ENCODE measurements at places on chromosomes 6 and 20.
A peak's percentile ranks its signal among the peaks of the same experiment; 100 is the strongest.

- DNase-seq: peak; percentile 99
Observed at GRCh38 chr20:10217721-10218410, 764 bp upstream of the SNAP25 start.

- no peak for DNase-seq
Observed at GRCh38 chr20:31577194-31577593, 27.9 kb upstream of the ID1 start.

GRCh38 chr6:18177286-18177965 is 22.2 kb downstream of the KDM1B start:
- no peak for DNase-seq

DNA sequence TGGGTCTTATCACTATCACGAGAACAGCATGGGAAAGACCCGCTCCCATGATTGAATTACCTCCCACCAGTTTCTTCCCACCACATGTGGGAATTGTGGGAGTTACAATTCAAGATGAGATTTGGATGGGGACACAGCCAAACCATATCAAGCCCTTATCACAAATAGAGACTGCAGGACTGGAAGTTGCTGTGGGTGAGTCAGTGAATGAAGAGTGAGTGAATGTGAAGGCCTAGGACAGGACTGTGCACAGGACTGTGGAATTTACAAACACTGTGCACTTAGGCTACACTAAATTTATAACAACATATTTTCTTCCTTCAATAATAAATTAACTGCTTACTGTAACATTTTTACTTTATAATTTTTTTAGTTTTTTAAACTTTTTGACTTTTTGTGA is 30.2 kb upstream of the BCAS1 start:
- DNase-seq: peak; percentile 27

- no peak for DNase-seq
Observed at GRCh38 chr6:54254886-54255285, 53.4 kb upstream of the TINAG start.

GRCh38 chr20:49043000-49043399 is 3.1 kb upstream of the CSE1L start:
- no peak for DNase-seq

DNA sequence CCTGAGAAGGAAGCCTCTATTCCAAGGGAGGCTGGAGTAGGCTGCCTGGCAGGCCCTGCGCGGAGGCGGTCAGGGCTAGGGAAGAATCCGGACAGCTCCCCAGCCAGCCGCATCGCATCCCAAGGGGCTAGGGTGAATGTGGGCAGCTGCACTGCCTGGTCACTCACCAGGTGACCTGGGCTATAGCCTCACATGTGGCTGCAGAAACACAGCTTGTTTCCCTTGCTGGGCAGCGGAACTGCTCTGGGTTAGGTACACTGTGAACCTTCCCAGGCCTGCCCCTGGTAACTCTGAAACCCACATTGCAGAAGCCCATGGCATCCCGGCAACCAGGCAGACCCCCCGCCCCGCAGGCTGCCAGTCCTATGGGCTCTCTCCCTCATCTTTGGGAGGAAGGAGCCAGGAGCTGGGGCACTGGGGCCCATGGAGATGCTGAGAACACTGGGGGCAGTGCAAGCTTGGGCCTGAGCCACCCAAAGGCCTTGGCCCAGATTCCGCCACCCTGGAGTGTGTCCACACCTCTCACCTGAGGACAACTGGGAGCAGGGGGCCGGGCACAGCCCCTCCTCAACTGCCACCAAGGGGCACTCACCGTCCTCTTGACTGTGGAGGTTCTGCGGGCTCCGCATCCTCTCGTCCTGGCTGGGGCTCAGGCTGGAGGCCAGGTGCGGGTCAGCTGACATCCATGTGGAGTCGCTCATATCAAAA is 111.0 kb downstream of the NOL4L start:
- DNase-seq: no peak

DNA sequence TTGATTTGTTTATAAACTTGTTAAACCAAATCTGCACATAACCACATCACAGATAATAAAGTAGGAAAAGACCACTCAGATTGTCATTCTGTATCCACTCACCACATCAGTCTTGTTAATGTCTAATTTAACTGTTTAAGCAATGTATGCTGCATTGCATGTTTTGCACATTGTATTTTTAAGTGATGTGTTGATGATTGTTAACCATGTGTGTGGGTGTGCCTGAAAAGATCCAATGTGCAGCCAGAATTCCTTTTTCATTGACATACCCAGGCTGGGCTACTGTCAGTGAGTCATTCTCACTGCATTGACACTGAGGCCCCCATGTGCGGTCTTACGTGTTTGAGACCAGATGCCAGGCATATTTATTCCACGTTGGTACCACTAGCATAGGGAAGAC is 167.3 kb downstream of the TRMT11 start:
- DNase-seq: peak; percentile 74

- DNase-seq: no peak
Observed at GRCh38 chr6:130113201-130113710, 94.9 kb downstream of the L3MBTL3 start.

- DNase-seq: no peak
Observed at GRCh38 chr6:33213989-33214335, 5.7 kb downstream of the RING1 start.

DNA sequence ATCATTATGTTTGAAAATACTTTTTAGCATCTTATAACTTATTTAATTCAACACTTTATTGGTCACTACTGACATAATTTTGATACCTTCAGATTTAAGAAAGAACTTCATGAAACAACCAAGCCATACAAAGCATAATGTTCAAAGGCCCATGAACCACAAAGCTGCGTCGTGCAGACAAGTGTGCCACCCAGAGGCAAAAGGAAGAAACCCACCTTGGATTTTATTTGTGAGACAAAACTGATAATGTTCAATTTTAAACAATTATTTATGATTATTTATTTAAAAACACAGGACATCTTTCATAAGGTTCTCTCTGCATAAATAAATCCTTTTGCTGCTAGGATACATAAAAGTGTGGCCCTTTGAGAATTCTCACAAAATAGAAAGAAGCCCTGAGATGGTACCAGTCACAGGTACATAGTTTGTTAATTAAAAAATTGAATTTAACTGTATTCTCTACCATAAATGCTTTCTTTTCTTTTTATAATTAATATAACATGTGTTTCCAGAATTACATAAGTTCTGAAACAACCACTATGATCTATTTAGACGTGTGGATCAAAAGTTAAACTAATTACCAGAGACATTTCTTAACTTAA is 143.7 kb downstream of the RALGAPA2 start:
- peak; percentile 51 for DNase-seq

DNA sequence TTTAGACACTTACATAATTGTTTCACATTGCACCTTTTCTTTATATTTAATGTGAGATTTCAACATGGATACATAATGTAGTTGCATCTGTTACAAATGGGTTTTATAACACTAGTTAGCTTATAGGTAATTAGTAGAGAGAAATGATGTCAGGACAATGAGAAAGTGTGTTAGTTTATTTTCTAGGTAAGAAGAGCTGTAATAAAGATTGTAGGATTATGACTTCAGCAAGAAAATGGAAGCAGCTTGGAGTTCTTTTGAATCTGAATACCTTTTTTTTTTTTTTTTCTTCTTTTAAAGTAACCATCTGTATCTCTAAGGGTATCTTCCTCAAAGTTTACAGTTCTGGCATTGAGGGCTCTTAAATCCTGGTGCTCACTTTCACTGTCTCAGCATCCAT is 35.3 kb downstream of the CD2AP start:
- DNase-seq: peak; percentile 43

- peak; percentile 79 for DNase-seq
Observed at GRCh38 chr6:42279144-42279781, 61.6 kb upstream of the MRPS10 start.

GRCh38 chr6:170139531-170139930 is 151.3 kb downstream of the DLL1 start:
- DNase-seq: no peak

DNA sequence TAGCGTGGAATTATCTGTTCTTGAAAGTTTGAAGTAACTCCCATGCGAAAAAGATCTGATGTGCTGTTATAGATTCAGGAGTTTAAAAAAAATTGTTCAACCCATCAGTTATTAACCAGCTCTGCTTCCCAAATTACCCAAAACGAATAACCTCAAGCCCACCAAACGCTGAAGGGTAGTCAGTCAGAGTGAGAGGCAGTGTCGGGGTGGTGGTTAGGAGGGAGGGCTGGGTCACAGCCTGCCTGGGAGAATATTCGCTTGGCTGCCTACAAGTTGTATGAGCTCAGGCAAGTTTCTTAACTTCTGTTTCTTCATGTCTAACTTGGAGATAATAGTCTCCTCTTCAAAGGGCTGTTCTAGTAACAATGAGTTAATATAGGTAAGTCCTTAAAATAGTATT is 114.6 kb downstream of the JPH2 start:
- no peak for DNase-seq

DNA sequence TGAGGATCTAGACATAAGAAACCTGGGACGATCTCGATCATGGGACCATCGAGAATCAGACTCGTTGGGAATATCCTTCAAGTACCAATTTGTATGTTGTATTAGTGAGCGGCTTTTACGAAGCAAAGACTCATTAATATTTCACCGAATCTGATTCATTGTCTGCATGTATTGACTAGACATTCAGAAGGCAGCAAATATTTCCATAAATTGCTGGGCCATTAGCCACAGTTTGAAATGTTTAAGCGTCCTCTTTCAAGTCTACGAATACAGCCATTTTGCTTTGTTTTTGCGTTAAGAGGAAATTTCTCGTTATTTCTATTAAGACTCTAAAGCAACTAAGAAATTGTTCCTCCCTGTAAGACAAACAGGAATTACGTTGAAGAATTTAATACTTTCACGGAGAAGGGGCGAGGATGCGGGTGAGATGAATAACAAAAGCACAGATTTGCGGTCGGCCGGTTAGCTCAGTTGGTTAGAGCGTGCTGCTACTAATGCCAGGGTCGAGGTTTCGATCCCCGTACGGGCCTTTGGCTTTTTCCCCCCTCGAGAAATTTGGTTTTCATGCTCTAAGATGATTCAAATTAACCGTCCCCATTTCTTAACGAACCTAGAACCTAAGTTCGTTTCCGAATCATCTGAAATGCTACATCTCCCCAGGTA is 18.5 kb downstream of the POM121L2 start:
- DNase-seq: peak; percentile 66

GRCh38 chr6:157376241-157376640 is 4.7 kb upstream of the ZDHHC14 start:
- DNase-seq: no peak

DNA sequence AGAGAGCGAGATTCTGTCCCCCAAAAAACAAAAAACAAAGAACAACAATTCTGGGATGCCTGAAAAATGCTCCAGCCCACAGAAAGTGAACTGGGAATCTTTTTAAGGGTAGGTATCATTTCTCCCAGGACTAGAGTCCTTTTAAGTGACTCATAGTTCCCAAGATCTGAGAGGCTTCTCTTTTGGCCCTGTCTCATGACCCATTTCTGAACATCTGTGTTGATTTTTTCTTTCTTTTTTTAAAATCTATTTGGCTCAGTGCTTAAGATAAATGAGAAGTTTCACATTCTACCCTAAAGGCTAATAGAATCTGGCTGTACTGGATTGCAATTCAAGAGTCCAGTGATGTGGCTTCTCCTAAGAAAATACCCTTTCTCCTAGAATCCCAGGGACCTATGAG is 217.6 kb upstream of the FOXQ1 start:
- DNase-seq: peak; percentile 55

DNA sequence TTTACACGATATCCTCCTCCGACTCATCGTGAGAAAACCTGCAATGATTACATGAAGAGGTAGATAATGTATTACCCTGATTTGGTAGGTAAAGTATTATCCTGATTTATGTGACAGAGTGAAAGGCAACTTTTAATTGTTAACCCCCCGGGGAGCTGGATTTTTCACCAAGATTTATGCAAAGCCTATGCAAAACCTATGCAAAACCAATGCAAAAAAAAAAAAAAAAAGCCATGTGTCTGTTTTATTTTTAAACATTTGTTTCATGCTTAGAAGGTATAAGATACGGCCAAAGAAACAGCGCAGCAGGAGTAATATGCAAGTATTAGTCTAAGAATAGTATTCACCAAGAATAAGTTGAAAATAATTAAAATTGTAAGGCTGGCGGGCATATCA is 109.9 kb downstream of the IPCEF1 start:
- no peak for DNase-seq

GRCh38 chr6:21181866-21182265 is 411.7 kb upstream of the SOX4 start:
- no peak for DNase-seq

DNA sequence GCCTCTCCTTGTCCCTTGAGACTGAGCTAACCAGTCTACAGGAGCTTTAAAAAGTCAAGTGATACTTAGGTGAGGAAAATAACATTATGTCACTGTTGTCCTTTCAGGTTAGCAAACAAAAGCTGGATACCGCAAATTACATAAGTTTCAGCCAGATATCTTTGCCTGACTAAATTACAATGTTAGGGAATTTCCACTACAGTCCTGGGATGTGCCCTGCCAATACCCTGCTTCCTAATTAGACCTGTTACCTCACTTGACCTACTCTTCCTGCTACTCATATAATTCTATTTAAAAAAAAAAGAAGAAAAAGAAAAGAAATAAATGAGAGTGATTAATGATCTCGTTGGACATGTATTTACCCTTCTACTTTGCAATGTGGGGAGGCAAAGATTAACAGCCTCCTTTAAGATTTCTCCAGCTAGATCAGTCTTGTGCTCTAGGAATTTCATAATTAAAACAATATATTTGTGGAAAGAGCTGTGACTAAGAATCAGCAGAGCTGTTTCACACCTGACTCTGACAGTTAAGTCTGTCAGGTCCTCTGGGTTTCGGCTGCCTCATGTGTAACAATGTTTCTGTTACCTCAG is 318.9 kb downstream of the HDGFL1 start:
- DNase-seq: peak; percentile 86

DNA sequence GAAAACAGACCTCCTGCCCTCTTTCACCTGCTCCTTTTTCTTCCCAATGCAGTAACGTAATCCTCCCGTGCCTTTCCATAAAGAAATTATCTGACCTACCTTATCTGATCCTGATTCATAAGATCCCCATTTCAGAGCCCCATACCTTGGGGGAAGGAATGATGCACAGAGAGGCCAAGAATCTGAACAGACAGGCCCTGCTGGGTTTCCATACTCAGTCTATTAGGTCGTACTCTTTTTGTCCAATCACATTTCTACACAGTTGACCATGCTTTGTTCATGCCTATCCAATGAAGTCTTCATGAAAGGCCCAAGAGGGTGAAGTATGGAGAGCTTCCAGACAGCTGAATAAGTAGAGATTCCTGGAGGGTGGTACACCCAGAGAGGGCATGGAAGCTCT is 25.3 kb downstream of the SRPK1 start:
- no peak for DNase-seq
